ENCODE measurements at places on chromosomes 7 and 10.

GRCh38 chr10:79053081-79053434 is 15.7 kb upstream of the ZMIZ1 start:
- no peak for DNase-seq

DNA sequence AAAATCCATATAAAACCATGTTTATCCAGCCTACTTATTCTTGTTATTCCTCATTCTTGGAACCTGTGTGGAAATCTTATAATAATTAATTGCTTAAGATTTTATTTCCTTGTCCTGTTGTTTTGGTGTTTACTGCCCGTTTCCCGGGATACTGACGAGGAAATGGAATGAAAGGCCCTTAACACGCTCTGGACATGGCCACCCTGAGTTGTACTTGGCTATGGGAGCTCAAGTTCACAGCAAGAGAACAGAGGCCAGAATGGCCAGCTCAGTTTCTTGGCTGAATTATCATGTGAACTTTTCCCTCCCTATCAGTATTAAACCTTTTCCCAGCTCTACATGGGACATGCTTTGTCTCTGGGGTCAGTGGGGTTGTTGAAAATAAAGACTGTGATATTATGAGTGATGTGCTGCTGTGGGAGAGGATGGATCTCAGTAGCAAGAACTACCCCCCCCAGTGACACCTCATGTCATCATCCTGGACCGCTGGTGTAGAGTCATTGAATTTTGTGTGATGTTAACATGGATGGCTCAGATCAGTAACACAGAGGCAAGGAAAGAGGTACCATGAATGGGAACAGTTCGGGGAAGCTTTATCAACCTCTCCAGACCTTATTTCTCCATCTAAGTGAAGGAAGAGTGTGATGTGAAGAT is 87.0 kb upstream of the IGFBP3 start:
- no peak for DNase-seq

GRCh38 chr7:142523821-142524460 is 225.3 kb upstream of the PRSS1 start:
- no peak for DNase-seq

DNA sequence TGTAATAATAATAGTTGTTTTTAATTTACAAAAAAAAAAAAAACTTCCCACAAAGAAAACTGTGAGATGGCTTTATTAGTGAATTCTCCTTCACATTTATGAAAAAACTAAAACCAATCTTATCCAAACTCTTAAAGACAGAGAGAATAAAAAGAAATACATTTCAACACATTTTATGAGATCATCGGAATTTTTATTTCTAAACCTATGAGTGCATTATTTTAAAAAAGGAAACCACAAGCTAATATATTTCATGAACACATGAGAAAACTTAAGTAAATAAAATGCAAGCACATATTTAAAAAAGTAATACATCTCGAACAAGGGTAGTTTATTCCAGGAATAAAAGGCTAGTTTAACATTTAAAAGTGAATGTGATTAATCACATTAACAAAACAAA is 31.5 kb downstream of the C7orf25 start:
- DNase-seq, result no peak

DNA sequence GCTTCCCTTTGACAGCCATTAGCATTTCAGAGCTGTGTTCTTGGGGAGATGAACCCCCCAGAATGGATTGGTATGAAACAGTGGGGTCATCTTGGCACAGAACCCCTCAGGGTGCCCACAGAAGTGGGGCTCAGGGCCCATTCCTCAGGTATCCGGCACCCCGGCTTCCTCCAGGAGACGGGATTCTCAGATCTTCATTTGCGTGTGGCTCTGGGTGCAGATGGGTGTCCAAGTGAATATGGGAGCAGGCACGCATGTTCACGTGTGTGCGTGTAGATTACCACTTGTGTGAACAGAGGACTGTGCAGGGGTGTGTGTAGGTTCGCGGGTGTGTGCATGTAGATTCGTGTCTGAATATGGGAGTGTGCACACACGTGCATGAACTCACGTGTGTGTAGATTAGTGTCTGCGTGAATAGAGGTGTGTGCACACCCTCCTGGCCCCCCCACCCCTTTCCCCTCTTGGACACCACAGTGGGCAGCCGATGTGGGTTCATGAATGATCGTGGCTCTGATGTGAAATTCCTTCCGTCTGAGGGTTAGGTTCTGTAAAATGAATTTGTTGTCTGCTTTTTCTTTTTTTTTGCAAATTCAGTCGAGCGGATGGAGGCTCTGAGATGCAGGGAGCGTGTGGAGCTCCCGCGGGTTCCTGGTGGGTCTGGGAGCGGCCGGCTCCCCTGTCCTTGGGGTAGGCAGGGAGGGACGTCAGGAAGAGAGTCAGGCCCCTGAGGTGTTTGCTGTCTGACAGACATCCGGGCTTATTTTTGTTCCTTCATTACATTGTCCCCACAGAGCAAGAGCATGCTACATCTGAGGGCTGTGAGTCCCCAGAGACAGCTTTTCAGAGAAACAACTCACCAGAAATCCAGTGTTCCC is 7.4 kb downstream of the ELFN1 start:
- DNase-seq, result no peak

DNA sequence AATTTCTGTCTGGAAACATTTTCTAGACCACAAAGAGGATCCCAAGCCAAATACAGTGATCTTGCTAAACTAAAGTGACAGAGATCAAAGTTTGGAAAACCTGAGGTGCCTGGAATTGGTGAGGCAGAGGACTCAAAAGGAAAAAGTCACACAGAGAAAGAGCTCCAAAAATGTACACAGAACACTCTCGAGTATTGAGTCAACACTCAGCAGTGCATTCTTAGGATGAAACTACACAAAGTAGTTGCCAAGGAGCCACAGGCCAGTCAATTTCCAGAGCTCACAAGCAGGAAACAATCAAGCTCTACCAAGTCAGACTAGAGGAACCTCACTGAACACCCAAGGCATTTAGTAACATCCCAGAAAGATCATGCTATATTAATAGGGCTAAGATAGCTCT is 61.3 kb downstream of the MICU1 start:
- peak; percentile 13 for DNase-seq

DNA sequence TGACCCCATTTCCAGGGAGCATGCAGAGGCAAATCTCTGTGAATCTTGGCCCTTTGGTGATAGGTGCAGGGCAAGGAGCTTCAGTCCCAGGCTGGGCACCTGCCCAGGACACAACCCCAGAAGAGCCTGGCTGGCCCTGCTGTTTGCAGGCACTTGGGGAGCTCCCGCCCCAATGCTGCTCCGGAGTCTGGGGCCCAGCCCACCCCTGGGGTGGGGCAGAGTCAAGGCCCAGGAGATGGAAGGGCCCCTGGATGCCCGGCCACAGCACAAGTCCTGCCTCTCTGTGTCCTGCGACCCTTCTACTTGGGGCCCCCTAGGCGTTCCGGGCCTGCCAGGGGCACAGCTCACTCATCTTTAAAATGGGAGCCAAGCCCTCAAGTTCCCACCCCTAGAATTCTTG is 24.7 kb downstream of the PDGFA start:
- no peak for DNase-seq

GRCh38 chr10:986137-986825 is 2.0 kb upstream of the GTPBP4 start:
- no peak for DNase-seq

DNA sequence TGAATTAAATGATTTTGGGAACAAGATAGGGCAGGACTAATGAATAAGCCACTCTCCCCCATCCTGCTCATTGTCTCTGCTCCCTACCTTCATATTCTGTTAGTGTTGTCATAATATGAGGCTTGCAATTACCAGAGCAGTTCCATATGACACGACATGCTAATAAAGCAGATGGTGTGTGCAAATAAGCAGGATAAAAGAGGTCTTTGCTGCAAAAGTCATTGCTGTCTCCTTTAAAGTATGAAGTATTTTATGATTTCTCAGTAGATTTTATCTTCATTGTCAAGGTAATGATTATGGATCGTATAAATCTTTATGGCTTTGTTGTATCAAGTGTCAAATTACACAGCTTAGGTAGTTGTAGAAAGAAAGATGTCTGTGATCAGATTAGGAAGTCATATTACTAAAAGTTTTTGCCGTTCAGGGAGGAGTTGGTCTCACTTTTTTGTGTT is 114.8 kb downstream of the SDK1 start:
- no peak for DNase-seq

DNA sequence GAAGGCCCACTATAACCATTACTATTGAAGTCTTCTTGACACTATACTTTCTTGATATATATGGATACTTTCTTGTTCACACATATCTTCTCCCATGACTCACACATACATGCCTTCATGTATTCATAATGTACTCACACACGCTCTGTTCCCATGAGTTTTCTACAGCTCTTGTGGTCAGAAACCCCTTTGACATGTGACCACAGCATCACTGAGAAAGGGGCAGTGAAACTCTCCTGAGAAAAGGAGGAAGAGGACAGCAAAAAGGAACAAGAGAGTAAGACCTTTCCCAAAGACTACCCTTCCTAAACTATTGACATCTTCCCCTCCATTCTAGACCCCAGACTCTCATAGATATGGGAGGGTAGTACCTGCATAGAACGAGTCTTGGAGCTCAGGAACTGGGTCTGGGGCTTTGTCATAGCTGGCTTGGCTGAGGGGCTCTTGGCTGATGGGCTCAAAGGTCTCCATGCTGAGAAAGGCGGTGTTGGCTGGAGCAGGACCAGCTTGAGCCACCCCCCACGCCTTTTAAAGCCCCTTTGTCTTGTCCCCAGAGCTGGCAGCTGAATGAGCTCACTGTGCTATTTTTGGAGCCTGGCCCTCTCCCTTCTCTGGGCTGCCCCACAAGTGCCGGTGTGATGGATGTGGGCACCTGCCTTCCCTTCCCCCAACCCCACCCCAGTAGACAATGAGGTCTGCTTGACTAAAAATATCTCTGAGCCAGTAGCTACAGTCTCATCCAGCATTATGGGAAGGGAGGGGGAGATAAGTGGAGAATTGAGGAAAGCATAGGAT is 5.1 kb downstream of the SYNPO2L start:
- no peak for DNase-seq

GRCh38 chr10:100883312-100883821 is 29.4 kb upstream of the SLF2 start:
- DNase-seq, result no peak

GRCh38 chr7:47743965-47744591 is 162.2 kb upstream of the TNS3 start:
- DNase-seq, result no peak

- DNase-seq, result no peak
Observed at GRCh38 chr10:118903691-118904090, 125.8 kb upstream of the NANOS1 start.

- DNase-seq, result no peak
Observed at GRCh38 chr7:8128449-8129317, 133.3 kb downstream of the ICA1 start.

- DNase-seq, result no peak
Observed at GRCh38 chr7:143443153-143443552, at the start of gene TAS2R60. Gene TAS2R60, plus strand, starts transcription at chr7:143443453. Its CDS starts 0 bp downstream, at chr7:143443453.

DNA sequence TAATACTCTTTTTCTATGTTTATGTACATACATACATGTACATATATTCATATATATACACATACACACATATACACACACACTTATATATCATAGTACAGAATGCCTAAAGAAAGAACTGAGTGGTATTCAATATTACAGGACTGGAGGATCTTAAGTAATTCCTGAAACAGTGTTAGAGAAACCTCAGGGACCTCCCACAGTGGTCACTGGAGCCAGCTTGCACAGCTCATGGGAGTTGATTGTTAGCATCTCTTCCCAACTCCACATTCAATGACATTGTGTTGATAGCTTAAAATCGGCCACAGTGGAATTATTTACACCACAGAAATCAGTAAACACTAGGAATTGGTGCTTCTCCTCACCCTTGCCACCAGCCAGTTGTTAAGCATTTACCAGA is 6.0 kb downstream of the LRRC17 start:
- no peak for DNase-seq

- peak; percentile 34 for DNase-seq
Observed at GRCh38 chr10:110643653-110644597, at the start of gene RBM20. Gene RBM20, plus strand, starts transcription at chr10:110644336. Its CDS starts 119 bp downstream, at chr10:110644455.

- no peak for DNase-seq
Observed at GRCh38 chr10:89637113-89637512, 7.9 kb downstream of the PANK1 start.

DNA sequence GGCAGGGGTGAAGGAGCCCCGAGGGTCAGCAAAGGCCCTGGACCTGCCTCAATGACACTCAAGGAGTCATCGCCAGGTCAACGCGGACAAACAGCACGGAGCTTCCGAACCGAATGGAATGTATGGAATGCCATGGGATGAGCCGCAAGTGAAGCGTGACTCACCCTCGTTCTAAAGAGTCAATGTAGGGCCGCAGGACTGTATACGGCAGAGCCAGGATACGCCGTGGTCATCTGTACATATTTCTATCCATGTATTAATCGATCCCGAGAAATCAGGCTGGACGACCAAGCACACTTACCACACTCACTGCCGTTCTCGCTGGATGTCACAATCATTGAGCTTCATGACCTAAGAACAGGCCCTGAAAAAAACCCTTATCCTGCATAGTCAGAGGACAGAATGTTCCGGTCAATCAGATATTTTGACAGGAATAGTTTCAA is 4.3 kb downstream of the SNX8 start:
- DNase-seq, result no peak

DNA sequence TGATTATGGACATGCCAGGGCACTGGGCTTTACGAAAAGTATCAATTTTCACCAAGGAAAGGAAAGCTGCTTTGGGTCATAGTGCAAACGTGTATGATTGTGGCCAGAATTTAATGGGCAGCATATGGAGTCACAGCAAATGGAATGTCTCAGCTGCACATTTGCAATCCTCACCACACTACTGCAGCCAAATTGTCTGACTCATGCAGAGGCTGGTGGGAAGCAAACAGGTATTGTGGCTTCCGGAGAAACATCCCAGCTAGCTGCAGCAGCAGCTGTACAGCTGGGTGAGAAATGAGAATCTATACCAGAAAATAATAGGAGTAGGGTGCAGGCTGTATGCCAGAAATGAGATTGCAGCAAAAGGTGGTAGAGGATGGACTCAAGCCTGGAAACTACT is 374.7 kb upstream of the VWC2 start:
- no peak for DNase-seq

- DNase-seq, result no peak
Observed at GRCh38 chr7:76364198-76364584, 5.4 kb upstream of the YWHAG start.

GRCh38 chr10:19785366-19785765 is 30.9 kb upstream of the PLXDC2 start:
- no peak for DNase-seq

DNA sequence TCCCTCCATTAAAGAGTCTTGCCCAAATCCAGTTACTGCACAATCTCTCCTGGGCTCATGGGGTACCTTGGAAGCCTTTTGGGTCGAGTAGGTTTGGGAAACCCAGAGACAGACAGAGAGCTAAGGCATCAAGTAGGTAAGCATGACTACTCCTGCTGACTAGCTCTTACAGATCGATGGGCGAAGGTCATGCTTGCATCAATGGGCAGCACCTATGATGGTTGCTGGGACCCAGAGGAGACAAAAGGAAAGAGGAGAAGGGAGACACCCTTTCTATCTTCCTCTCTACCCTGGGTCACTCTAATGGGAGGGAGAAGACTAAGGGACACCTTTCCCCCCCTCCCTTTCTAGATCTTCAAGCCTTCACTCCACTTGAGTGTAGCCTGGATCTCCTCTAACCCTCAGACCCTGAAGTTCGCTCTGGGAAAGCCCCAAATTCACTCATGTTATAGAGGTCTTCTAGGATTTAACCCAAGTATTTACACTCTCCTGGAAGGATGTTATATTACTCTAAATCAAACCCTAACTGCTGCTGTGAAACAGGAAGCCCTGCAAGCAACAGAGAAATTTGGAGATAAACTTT is 31.6 kb upstream of the ZNF746 start:
- DNase-seq, result no peak

All from activated naive CD8-positive, alpha-beta T cell treated with anti-CD3 and anti-CD28 coated beads for 36 hours (primary cell).